Stimulated activated CD4-positive, alpha-beta T cell treated with anti-CD3 and anti-CD28 coated beads, TNF-alpha, amount 100 ng/mL, for 1 hour (primary cell): ENCODE measurements at places on chromosomes 6 and 20.

DNA sequence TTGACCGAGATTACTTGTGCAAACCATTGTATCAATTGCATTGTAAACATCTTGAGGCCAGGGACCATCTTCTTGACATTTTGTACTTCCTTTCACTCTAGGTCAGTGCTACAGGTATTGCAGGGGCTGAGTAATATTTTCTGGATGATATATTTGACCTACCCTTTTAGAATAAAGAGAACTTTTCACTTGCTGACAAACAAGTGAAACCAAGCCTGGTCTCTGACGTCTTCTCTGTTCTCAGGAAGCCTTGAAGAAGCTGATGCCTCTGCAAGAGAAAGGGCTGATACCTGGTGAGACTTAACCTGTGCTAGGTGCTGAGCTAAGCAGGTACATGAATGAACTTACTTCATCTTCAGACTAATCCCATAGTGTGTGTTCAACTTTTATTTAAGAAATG, 60.5 kb upstream of the GGTLC1 start:
- DNase-seq: no peak

- no peak for DNase-seq
Measured at GRCh38 chr6:167919349-167919748, 78.1 kb upstream of the KIF25 start.

GRCh38 chr6:25387483-25387882, 108.3 kb downstream of the CARMIL1 start:
- no peak for DNase-seq

DNA sequence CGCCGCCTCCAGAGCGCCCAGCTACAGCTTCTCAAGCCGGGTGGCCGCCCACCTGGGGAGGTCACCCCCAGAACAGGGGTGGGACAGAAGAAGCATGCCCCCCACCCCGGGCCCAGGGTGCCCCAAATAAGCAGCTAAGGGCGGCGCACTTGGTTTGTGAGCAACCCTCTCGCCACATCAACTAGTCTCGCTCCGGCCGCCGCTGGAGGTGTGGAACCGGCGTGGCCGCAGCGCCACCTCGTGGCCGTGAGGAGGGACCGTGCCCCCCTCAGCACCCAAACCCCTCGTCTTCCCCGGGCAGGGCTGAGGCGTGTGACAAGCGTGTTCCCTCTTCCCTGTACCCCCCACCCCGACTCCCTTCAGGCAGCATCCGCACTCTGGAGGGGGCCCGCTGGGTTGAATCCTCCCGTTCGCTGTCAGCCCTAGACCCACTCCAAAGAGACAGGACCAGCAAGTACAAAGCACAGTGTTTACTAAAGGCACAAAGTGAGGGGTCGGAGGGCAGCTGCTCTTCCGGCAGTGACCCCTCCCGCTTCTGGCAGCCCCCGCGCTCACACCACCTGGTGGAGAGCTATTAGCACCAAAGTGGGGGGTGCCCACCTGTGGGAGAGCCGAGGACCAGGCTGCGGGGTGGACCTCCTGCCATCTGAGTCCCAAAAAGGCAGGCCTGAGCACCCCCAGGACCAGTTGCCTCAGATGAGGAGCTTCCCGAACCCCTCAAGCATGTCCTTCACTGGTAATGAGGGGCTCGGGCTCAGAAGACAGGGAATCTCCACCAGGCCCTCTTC, 45.4 kb downstream of the MDFI start:
- peak; percentile 44 for DNase-seq

GRCh38 chr6:145099713-145100112, 635.6 kb downstream of the EPM2A start:
- DNase-seq: no peak

DNA sequence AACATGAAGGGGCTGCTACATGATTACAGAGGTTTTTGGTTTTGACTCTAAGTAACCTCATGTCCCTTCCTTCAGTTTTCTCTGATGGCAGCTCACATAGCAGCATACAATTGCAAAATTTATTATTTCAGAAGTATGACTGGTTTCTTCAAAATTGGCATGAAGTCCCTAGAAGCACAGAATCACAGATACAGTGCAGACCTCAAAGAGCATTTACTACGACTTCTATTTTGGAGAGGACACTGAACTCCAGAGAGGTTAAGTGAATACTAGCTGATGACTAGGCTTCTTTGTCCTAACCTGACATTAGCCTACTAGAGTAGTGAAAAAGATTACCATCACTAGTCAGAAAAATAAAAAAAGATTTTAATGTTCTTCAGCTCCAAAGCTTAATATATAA, 664.3 kb downstream of the RFPL4B start:
- no peak for DNase-seq

DNA sequence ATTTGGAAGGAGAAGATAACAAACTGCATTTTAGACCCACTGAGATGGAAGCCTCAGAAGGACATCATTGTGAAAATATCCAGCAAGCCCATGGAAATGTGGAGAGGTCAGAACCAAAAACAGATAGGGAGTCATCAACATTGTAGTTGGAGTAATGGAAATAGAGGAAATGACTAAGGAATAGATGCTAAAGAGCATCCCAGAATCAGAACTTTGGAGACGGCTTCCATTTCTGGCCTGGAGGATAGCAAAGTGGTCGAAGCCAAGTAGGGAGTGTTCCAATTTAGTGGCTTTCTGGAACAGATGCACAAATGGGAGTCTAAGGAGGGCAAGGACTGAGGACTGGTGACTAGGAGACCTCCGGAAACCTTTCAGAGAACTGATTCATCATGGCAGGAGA, 3.6 kb downstream of the BEND6 start:
- no peak for DNase-seq

DNA sequence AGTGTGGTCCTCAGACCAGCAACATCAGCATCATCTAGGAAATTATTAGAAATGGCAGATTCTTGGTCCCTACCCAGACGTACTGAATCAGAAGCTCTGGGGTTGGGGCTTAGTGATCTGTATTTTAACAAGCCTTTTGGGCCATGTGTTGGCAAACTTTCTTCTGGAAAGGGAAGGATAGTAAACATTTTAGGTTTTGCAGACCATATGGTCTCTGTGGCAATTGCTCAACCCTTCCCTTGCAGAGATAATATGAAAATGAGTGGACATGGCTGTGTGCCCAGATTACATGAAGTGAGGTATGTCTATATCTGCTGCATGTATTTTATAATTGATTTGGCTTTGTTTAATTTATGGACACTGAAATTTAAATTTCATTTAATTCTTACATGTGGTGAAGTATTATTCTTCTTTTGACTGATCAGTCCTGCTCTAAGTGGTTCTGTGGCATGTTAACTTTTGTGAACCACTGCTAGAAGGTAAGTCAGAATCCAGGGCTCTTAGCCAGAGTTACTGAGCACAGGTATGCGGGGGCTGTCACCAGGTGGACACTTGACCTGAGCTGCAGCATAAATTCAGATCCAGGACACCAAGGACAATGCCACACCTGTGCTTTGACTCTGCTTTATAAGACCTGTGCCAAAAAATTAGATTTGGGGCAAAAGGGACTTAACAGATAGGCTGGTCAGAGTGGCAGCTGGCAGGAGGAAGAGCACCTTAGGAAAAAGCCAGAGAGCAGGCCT, 43.2 kb downstream of the LY86 start:
- no peak for DNase-seq

DNA sequence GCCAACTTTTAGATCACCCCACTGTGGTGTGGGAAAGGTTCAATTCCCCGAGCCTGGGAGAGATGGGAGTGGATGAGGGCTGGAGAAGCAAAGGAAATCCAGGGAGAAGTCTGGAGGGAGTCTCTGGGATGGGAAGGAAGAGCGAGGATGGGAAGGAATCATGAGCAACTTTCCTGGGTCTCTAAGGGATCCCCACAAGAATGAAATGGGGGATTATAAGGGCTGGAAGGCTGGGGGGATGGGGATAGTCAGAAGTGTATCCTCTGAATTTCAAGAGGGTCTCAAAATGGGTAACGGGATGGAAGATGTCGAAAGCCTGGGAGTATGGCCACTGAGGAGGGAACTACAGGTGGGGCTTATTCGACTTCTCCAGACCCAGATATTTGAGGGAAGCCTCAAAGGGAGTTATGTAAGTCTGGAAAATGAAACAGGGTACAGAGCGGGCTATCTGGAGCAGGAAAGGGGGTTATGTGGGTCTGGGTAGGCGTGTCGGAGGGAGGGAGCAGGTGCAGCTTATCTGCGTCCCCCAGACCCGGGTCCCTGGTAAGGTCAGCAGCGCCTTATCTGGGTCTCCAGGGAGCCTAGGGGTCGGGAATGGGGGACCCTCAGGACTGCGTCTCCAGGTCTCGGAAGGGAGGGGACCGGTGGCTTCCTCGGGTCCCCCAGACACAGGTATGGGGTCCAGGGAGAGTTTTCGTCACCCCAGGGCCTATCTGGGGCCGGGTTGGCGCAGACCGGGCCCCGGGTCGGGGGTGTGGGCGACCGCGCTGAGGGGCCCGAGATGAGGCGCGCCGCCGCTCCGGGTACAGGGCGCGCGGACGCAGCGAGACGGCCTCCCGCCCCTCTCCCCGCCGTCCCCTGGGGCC, 550 bp downstream of the PLAGL2 start:
- DNase-seq: no peak

DNA sequence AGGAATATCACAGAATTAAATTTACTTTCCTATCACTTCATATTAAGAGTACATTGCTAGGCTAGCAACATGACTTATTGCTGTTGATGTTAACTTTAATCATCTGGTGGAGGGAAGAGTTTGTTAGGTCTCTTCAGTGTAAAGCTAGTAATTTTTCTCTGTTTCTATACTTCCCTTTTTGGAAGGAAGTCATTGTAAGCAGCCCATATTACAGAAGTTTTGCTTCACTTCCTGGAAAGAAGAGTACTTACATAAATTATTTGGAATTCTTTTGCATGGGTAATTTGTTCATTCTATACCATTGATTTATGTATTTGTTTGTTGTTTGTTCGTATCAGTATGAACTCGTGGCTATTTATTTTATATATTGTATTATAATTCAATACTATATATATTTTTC, 405.2 kb downstream of the RFPL4B start:
- DNase-seq: no peak

GRCh38 chr6:51265426-51265825, 446.8 kb downstream of the TFAP2B start:
- DNase-seq: no peak

- DNase-seq: no peak
Measured at GRCh38 chr20:44776980-44777379, 31.3 kb downstream of the KCNK15 start.

DNA sequence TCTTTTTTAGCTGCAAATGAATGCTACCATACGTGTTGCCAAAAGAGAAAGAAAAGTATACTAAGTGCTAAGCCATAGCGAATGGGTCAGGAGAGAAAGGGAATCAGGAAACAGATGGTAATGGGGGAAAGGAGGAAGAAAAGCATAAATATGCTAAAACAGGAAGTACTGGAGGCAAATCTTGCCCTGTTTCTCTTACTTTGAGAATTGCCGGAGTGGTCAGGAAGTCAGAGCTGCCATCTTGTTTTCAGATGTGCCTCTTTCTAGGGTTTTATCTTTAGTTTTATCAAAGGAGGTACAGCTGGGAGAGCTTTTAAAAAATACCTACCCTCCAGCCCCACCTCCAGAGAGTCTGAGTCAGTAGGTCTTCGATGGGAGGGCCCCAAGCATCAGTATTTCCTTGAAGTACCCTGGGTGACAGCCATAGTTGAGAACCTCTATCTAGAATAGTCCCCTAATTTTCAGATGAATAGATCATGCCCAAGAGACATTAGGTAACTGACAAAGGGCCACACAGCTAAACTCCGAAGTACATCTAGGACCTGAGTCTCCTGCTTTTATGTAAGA, 193.3 kb downstream of the CLIC5 start:
- DNase-seq: no peak

GRCh38 chr6:21808551-21809242, 215.1 kb downstream of the SOX4 start:
- DNase-seq: no peak

DNA sequence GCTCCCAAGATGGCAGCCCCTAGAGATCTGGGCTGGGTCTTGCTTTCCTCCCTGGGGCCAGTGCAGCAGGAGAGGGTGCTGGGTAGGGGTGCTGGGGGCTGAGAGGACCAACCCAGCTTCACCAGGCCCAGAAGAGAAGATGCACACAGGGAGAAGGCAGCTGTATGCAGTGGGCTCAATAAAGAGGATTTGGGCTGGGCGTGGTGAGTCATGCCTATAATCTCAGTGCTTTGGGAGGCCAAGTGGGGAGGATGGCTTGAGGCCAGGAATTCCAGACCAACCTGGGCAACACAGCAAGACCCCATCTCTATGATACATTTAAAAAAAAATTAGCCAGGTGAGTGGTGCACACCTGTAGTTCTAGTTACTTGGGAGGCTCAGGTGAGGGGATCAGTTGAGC, 25.7 kb upstream of the EMILIN3 start:
- DNase-seq: no peak

- no peak for DNase-seq
Measured at GRCh38 chr6:143792402-143793279, 50.5 kb upstream of the LTV1 start.

DNA sequence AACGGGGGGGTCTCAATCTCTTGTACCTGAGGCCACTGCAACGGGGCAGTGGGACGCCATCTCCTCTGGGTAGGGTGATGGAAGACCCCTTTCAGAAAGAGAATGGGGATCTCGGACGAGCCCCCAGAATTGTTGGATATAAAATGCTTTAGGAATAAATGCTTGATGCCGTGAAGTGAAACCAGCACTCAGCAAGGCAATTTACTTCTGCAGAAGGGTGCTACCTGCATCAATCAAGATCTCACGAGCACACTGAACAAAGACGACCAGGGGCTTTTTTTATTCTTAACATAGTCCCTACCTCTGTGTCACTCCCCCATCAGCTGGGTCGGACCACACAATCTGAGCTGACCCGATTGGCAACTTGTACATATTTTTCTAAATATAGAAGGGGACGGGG, 203.6 kb upstream of the TBX18 start:
- no peak for DNase-seq

DNA sequence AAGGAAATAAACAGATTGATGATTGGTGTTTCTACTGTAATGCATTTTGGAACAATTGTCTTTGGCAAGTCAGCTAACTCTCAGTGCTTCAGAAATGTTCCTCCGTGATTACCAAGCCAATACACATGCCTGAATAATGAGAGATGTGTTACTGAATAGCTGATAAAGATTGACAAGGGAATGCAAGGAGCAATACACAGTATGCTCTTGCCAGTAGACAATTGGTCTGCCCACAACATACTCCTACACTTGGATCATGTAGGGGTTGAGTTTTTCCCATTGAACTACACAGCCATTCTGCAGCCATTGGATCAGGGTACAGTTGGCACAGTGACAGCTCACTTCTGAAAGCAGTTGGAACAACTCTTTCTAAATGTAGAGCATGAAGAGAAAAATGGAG, 5.6 kb upstream of the GJB7 start:
- DNase-seq: no peak

DNA sequence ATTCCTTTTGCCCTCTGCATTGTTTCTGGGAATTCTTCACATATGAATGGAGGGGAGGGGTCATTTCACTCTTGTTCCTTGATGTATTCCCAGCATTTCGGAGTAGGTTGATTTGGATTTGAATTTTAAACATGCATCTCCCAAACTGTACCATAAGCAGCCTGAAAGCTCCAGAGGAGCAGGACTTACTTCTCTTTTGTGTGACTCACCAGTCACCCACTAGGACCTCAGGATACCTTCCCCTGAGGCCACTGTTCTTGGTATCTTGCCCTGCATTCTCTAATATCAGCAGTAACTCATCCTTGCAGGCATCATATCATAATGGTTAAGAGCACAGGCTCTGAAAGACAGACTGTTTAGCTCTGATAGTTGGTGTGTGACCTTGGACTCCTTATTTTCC, 703 bp downstream of the MRPL2 start:
- DNase-seq: no peak

- no peak for DNase-seq
Measured at GRCh38 chr6:155038104-155038503, 43.0 kb downstream of the TIAM2 start.

GRCh38 chr6:140857739-140858380, 1274.9 kb upstream of the GJE1 start:
- DNase-seq: no peak

GRCh38 chr6:142361779-142362750, 60.3 kb downstream of the ADGRG6 start:
- DNase-seq: no peak
